ENCODE measurements at places on chromosomes 3 and 15.

- no peaks in the 10 kb centered on the region for H3K4me1 ChIP-seq
- no peak for DNase-seq
- no peak overlapping the region for H3K4me3 ChIP-seq
- no peak overlapping the region for H3K27ac ChIP-seq
- H3K27me3 ChIP-seq = no peaks in the 10 kb centered on the region
Observed at GRCh38 chr3:126308394-126309125, 48.6 kb downstream of the KLF15 start.

DNA sequence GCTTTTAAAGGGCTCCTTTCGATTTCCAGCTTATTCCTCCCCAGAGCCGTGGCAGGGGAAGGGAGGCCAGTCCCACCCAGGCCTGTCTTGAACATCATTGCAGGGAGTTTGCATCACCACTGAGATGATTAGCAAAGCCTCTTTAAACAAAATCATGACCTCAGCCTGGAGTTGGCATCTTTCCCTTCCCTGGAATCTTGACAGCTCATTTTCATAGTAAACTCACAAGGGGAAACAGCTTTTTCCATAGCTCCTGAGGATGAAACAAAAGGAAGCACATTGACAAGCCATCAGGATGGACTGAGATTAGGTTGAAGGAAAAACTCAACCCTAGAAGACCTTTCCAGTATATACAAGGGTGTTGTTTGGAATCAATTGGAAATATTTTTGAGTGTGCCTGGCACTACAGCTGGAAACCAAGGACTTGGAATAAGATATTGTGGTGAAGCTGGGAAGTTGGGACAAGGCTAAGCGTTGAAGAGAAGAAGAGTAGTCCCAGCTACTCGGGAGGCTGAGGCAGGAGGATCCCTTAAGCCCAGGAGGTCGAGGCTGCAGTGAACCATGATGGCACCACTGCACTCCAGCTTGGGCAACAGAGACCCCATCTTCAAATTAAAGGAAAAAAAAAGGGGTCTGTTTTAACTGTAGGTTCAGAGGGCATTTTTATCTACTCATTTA lies 3.1 kb upstream of the LARP6 start:
- H3K4me1 ChIP-seq = peaks cover 21% of the 10 kb centered on the region
- H3K36me3 ChIP-seq = no peaks in the 10 kb centered on the region
- no peaks in the 10 kb centered on the region for H3K27me3 ChIP-seq
- no peak overlapping the region for H3K4me3 ChIP-seq

DNA sequence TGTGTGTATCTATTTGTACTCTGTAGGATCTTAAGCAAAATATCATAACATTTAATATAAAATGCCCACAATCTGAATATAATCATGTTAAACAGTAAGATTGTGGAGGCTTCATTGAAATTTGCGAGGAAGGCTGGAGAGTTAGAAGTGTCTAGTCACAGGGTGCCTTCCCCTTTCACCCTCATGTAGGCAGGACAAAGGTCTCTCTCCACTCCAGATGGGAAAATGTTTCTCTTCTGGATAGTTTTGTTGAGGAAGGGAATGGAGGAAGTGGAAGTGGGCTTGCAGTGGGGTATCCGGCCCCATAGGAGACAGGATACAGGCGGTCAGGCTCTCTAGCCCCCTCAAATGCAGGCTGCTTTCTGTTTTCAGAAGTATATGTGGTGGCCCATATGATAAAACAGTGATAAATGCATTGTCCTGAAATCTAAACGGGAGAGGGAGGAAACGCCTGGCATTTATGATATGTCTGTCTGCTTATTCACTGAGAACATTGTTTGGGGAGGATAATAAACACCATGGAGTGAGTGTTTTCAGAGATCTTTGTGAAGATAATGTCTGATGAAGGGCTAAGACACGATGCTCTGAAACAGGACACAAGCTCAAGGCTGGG lies 13.3 kb upstream of the MYZAP start:
- H3K27ac ChIP-seq = no peak overlapping the region
- no peak for DNase-seq
- H3K4me3 ChIP-seq = no peak overlapping the region
- no peaks in the 10 kb centered on the region for H3K27me3 ChIP-seq
- H3K36me3 ChIP-seq = no peaks in the 10 kb centered on the region

DNA sequence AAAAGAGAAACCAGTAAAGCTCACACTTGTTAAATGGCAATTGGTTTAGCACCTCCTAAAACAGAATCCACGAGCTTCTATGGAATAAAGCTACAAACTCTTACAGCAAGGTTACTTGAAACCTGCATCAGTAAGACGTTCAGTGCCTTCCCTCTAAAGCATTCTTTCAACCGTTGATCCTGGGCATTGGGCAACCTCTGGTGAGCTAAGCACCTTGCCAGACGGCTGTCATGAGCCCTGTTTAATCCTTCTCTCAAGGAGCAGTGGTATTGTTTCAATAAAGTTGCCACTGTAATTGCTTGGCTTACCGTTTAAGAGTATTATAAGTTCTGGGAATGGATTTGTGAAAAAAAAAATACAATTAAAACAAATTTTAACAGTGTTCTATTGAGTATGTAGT lies 75.0 kb downstream of the COL8A1 start:
- no peaks in the 10 kb centered on the region for H3K27me3 ChIP-seq
- H3K4me3 ChIP-seq = no peak overlapping the region
- no peaks in the 10 kb centered on the region for H3K36me3 ChIP-seq
- DNase-seq = no peak
- H3K4me1 ChIP-seq = no peaks in the 10 kb centered on the region

GRCh38 chr3:181868576-181869082 lies 156.9 kb downstream of the SOX2 start:
- no peaks in the 10 kb centered on the region for H3K27me3 ChIP-seq
- no peaks in the 10 kb centered on the region for H3K36me3 ChIP-seq
- H3K4me3 ChIP-seq = no peak overlapping the region
- no peaks in the 10 kb centered on the region for H3K4me1 ChIP-seq
- H3K27ac ChIP-seq = no peak overlapping the region

DNA sequence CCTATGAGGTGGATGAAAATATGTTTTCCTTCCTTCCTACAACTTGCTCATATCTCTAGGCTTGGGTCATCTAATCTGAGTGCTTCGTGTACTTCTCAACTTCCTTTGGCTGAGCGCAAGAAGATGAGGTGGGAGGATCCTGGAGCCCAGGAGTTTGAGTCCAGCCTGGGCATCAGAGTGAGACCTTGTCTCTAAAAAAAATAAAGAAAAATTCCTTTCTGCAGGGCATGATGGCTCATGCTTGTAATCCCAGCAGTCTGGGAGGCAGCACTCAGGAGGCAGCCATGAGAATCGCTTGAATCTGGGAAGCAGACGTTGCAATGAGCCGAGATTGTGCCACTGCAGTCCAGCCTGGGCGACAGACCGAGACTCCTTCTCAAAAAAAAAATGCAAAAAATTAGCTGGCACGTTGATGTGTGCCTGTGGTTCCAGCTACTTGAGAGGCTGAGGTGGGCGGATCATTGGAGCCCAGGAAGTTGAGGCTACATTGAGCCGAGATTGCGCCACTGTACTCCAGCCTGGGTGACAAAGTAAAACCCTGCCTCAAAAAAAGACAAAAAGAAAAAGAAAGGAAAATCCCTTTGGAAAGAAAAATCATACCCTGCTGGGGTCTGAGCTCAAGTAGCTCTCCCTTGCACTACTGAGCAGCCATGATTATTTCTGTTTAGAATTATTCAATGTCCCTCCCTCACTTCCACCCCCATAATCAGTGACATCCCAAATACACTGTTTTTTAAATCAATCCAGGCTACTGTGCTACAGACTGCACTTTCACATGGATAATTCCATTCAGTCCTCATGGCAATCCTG lies 28.0 kb upstream of the RAB11A start:
- no peak overlapping the region for H3K27ac ChIP-seq
- H3K4me1 ChIP-seq = no peaks in the 10 kb centered on the region
- H3K27me3 ChIP-seq = no peaks in the 10 kb centered on the region
- no peaks in the 10 kb centered on the region for H3K36me3 ChIP-seq
- no peak overlapping the region for H3K4me3 ChIP-seq

DNA sequence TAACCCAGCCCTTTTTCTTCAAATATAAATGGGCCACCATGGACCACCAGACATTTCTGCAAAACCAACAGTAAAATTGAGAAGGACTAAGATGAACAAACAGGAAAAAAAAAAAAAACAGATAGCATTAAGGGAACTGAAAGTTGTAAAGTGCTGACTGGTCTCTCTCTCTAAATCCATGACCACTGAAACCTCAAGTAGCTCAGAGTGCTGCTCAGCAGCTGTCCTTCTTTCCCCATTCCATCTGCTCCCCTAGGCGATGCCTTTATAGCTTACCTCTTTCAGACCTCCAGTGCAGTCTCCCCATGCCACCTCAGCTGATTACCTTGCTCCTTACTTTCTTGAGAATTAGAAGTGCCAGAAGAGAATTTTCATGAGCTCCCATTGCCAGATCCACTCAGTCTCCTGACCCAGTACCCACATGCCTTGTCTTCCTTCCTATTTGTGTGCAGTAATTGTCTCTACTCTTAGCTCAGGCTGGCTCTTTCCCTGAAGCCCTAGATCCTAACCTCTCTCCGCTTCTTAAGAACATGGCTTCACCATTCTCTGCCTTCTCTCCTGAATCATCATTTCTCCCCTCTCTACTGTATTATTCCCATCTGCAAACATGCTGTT lies 23.9 kb upstream of the XIRP1 start:
- no peak overlapping the region for H3K27ac ChIP-seq
- H3K4me3 ChIP-seq = no peak overlapping the region

GRCh38 chr15:79132770-79133169 lies 42.2 kb upstream of the RASGRF1 start:
- DNase-seq = no peak
- H3K36me3 ChIP-seq = no peaks in the 10 kb centered on the region
- no peak overlapping the region for H3K27ac ChIP-seq
- H3K27me3 ChIP-seq = peaks cover 22% of the 10 kb centered on the region

DNA sequence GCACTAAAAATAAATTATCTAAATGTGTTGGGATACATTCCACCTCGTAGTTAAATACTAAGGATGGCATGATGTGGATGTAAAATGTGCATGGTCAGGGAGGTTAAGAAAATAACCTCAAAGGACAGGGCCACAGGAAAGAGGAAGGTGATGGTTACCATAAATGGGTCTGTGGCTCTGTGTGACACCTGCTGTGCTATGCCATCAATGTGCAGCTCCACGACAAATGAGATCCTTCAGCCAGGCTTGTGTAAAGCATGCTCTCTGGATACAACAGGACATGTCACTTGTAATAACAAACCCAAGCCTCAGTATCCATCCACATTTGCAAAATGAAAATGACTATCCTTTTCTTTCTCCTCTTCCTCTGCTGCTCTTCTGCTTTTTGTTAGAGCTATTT lies 456.7 kb upstream of the RASGRP1 start:
- no peaks in the 10 kb centered on the region for H3K36me3 ChIP-seq
- H3K27me3 ChIP-seq = no peaks in the 10 kb centered on the region
- H3K27ac ChIP-seq = no peak overlapping the region
- no peak overlapping the region for H3K4me3 ChIP-seq
- H3K4me1 ChIP-seq = peaks cover 4% of the 10 kb centered on the region

DNA sequence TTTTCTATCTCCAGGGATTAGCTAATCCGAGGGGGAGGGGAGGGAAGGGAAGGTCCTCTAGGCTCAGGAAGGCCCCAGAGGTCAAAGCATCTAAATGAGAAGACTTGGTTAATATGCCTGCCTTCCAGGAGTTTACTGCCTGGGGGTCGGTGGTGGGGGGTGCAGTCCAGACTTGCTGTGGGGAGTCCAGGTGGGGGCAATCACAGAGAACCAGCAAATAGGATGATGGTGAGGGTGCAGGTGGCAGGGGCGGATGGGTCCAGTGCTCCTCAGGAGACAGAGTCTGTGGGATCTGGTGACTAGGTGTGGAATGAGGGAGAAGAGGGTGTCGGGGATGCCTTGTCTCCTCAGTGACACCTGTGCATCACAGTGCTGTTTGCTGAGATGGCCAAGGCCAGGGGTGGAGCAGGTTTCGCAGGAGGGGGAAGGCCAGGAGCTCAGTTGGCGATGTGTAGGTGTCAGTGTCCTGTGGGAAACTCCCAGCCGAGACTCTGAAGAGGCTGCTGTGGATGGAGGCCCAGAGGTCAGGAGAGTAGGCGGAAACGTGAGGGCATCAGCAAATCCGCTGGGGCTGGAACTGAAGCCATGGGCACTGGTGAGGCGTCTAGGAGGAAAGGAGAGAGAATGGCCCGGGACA lies 8.1 kb downstream of the CFAP100 start:
- H3K27ac ChIP-seq = no peak overlapping the region
- no peak overlapping the region for H3K4me3 ChIP-seq
- no peaks in the 10 kb centered on the region for H3K4me1 ChIP-seq
- no peak for DNase-seq
- H3K36me3 ChIP-seq = no peaks in the 10 kb centered on the region
- H3K27me3 ChIP-seq = peaks cover 23% of the 10 kb centered on the region

DNA sequence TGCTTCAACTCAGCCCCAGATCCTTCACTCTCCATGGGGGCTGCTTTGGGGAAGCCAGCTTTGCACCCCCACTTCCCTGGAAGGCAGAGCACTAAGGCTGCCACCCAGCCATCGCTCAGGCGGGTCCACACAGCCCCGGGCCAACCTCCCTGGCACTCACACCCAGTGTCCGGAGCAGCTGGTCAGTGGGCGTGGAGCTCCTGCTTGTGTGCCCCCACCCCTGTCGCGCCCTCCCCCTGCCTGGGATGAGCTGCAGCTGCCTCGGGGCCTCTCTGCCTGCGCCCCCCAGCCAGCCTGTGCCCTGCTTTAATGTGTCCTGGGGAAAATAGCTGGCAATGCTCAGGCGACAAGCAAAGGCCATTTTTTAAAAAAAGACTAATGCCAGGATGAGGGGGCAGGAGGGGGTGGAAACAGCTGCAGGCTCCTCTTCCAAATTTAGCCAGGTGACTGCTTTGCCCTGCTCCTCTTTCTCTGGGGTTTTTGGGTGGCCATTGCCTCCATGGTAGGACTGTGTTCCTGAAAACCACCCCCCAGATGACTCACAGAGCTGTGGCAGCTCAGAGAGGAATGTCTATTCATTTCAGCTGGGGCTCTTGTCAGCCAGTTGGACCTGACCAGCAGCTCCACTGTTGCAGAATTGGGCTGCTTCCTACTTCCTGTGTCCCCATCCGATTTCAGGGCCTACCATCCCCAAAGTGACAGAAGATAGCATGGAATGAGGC lies 65.0 kb downstream of the CEMIP start:
- no peaks in the 10 kb centered on the region for H3K36me3 ChIP-seq
- DNase-seq = no peak
- no peaks in the 10 kb centered on the region for H3K4me1 ChIP-seq
- H3K4me3 ChIP-seq = no peak overlapping the region

DNA sequence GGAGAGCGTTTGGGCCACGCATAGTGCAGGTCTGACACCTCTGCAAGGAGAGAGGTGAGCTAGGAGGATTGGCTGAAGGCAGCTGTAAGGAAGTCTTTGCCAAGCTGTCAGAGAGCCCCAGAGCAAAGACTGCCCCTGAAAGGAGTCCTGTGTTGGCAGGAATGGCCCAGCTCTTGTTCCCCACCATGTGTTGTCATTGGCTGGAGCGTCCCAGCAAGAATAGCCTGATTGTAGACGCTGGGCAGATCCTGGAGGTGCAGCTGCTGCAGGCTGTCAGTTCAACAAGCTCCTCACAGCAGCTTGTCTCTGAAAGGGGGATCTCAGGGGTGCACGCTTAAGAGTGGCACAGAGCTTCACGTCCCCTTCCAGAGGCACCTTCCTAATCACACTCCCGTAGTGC lies 237.6 kb downstream of the FEZF2 start:
- H3K27ac ChIP-seq = no peak overlapping the region
- peaks cover 41% of the 10 kb centered on the region for H3K4me1 ChIP-seq
- no peaks in the 10 kb centered on the region for H3K36me3 ChIP-seq
- H3K27me3 ChIP-seq = no peaks in the 10 kb centered on the region
